ENCODE measurements at places on chromosomes 6 and 20.

DNA sequence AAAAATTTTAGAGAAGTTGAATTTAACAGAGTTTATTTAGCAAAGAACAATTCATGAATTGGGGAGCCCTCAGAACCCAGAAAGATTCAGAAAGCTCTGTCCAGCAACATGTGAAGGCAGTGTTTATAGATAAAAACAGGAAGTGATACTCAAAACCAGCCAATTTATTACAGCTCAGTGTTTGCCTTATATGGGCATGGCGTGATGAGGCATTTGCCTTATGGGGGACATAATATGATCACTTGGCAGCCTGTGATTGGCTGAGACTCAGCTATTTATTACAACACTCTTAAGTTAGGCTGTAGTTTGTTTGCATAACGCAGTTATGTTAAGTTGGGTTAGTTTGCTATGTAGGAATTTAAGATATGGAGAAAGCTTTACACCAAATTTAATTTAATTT lies 11.5 kb downstream of the HLA-DPA1 start:
- no peak for DNase-seq

DNA sequence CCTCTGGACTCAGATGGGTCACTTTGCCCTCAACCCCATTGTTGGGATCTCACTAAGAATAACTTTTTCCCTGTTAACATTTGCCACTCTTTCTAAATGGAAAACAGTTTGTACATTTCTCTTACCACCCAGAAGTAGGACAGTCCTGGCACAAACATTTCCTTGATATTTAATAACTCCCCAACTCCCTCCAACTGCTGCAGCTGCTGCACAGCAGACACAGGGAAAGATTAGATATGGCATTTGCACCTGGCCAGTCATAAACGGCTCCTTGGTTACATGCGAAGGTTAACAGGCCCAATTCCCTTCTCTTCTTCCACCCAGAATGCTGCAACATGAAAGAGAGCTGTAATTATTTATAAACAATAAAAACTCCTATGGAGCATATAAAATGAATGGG lies 55.9 kb upstream of the SOX4 start:
- no peak for DNase-seq

DNA sequence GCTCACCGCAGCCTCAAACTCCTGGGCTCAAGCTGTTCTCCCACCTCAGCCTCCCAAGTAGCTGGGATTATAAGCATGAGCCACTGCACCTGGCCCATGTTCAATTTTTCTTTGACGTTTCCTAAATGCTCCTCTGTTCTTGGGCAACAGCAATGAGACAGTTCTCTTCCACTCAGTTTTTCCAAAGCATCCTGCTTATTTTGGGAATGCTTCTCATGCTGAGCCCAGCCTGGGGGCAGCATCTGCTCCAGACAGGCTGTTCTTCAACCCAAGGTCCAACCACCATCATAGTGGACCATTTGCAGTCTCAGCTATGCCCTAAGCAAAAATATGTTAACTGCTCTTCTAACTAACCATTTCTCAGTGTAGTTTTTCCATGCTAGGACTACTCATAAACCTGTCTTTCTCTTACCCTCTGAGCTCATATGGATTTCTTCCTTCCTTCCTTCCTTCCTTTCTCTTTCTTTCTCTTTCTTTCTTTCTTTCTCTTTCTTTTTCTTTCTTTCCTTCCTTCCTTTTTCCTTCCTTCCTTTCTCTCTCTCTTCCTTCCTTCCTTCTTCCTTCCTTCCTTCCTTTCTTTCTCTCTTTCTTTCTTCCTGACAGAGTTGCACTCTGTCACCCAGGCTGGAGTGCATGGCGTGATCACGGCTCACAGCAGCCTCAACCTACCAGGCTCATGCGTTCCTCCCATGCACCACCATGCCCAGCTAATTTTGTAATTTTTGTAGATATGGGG lies 48.4 kb downstream of the GCNT2 start:
- DNase-seq: no peak

DNA sequence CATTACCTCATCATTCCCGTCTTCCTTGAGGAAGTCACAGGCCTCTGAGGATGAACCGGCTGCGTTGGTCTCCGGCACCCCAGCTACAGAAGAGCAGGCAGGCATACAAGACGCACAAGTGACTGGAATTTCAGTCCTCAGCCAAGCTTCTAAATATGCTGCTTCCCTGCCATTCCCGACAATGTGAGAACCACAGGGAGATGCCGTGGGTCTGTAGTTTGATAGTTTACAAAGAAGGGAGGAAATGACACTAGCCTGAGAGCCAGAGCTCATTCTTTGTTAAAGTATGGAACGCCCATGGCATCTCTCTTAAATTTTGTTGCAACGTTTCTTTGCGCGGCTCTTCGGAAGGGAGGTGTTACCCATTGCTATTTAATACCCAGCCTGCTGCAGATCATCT lies 25.7 kb downstream of the HEBP2 start:
- DNase-seq: no peak

- DNase-seq: no peak
These were observed 139.8 kb downstream of the SOX4 start for GRCh38 chr6:21733311-21733710.

DNA sequence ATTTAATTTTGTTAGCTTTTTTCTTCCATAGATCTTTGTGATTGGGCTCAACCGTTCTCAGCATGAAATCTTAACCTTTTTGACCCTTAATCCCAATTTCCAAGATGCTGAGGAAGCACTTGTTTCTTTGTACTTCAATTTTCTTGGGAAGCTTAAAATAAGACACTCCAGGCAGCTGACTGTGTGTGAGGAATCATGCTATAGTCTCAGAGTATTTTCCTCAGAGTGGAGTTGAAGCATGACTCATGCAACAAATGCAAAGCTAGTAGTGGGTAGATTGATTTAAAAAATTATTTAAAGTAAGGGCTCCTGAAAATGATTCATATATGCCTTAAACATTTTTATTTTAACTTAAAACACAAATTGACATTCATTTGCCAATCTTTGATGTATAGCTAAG lies 168.7 kb downstream of the BTBD3 start:
- no peak for DNase-seq
